Activated T-cell treated with anti-CD3 and anti-CD28 coated beads, Interleukin-2, amount 50 U/mL, for 72 hours (primary cell): ENCODE measurements at places on chromosomes 4 and X.
A peak's percentile ranks its signal among the peaks of the same experiment; 100 is the strongest.

GRCh38 chrX:41338436-41338835 is 4.5 kb downstream of the DDX3X start:
- no peak for DNase-seq

- DNase-seq = no peak
Observed at GRCh38 chr4:146267826-146268225, 53.5 kb downstream of the REELD1 start.

GRCh38 chrX:120311727-120312063 is 434 bp upstream of the TMEM255A start:
- DNase-seq = no peak

DNA sequence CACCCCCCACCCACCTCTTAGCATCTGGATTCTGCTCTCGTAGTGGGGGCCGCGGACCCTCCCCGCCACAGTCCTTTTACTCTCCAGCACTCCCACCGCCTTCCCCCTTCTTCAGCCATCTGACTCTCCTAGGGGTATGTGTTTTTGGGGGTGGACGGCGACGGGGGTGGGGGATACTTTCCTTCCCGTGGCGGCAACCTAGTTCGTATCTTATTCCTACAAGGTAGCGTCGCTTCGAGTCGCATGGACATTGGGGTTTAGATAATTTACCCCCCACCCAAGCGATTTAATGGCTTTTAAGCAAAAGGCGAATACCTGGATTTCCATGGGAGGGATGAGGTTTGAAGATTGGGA is 1.3 kb upstream of the BCORL1 start:
- DNase-seq = no peak

DNA sequence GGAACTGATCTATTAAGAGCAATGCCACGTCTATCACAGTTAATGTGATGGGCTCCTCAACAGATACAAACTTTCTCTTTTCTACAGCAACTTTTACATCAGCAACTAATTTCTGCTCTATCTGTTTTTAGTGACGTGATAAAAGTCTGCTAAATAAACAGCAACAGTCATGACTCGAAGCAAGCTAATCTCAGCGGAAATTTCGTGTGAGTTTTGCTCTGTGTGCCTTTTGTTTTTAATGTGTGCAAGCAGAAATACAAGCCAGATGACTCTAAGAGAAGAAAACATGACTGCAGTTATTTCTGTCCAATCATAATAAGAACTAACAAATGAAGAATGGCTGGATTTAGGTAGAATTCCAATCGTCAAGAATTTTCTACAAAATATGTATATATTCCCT is 214.3 kb downstream of the LDB2 start:
- DNase-seq = no peak

DNA sequence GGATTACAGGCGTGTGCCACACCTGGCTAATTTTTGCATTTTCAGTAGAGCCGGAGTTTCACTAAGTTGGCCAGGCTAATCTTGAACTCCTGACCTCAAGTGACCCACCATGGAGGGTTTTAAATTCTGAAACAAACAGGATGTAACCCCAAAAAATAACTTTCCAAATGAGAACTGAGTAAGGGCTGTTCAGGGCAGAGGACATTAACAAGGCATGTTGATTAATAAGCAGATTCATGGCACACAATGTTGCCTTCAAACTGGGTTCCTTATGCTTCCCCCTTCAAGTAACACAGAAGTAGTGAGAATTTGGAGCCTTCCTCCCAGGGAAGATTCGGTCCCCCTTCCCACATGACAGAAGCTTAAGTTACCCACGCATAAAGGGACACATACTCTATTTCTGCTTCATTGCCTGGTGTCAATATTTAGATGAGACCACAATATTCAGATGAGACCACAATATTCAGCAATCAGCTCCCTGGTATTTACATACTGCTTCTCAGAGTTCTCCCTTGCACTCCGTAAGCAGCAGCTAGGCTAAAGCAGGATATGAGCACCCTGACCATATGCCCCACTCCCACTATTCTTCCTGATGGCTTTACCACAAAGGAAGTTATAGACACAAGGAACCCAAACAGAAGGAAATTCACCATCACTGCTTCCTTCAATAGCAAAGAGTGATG is 21.4 kb downstream of the GRSF1 start:
- DNase-seq = no peak

DNA sequence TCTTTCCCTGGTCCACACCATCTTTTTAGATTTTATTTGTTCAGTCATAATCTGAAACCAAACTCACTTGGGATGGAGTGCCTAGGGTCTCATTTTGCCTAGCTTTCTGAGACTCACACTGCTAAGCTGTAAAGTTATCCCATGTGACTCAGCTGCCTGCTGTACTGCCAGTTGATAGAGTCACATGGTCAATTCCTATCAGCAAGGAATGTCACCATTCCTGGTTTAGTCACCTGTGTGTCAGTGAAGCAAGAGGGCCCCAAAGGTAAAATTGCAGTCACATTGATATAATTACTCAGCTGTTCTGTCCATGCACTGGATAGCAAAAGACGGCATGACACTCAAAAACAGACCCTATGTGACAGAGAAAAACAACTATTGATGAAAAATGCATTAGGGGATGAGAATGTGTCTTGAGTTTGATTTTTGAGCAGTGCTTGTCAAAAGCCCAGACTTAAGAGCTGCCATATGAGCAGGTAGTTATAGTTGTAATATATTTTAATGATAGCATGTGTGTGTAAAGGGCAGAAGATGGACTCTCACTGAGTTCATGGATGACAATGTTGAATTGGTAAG is 413.2 kb downstream of the PPARGC1A start:
- no peak for DNase-seq

GRCh38 chrX:110004731-110005369 is 1.9 kb downstream of the TMEM164 start:
- no peak for DNase-seq

GRCh38 chr4:182808673-182809416 is 108.3 kb downstream of the DCTD start:
- DNase-seq = peak; percentile 63

DNA sequence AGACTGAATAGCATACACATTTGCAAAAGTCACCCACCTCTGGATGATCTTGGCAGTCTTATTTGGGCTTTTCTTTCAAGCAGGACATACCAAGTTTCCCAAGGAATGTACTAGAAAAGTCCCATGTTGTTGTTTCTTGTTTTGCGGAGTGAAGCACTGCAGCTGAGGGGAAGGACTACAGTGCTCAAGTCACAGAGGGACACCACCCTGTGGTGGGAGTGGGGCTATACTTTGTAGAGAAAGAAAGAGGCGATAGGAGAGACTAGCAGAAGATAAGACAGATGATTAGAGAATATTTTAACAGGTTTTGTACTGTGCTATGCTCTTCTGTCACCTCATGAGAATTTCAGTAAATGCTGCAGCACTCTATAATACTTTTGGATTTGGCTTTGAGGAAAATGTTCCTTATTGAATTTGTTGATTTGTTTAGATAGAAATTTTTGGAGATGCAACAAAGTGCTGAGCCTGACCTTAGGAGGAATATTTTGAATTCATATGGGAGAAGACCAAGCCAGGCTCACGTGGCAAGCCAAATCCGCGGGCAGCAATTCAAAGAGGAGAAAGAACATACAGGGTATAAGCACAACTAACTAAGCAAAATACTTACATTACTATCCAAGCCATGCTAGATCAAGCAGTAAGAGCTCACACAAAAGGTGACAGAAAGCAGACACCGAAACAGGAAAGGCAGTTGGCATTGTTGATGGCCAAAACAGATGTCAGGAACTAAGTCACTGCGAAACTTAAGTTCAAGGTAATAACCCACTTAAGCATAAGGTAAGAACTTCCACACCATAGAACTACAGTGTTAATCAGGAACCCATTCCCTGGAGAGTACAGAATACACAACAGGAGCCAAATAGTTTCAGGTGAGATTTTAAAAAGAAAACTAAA is 280.3 kb upstream of the INTU start:
- no peak for DNase-seq

DNA sequence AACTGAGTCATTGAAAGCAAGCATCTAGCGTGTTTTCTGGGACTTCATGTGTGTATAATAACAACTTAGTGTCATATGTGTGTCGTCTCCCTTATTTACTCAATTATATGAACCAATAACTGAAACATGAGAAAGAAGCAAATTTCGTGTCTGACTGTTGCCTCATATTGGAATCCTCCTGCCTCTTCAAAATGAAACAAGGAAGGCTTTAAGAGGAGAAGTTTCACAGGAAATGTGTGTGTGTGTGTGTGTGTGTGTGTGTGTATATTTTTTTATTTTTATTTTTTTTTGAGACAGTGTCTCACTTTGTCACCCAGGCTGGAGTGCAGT is 145.8 kb upstream of the SFRP2 start:
- no peak for DNase-seq
